ENCODE measurements at places on chromosomes 16 and 17. TPM values are rescaled to one million over a fixed set of nuclear protein-coding genes. Genes with fewer than 3 reads are reported as not detected.

DNA sequence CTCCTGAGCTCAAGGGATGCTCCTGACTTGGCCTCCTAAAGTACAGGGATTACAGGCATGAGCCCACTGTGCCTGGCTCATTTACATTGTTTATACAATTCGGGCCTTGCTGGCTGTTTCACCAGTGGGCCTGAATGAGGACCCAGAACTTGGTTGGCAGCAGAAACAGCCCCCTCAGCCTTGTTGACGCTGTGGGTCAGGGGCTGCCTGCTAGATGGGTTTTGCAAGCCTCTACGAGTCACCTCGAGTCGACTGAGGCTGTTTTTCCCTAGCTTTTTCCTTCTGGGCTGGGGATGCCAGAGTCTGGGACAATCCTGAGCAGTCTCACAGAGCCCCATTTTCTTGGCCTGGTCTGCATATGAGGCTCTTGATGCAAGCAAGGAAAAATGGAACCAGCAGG lies 16.1 kb downstream of the PPL start:
- DNase-seq = no peak

CPHXL2 gene
- total RNA-seq = not detected

FNDC8 gene
- not detected for total RNA-seq

DNAI2 gene
- 6.0 TPM for total RNA-seq

HYDIN gene
- not detected for total RNA-seq

DNA sequence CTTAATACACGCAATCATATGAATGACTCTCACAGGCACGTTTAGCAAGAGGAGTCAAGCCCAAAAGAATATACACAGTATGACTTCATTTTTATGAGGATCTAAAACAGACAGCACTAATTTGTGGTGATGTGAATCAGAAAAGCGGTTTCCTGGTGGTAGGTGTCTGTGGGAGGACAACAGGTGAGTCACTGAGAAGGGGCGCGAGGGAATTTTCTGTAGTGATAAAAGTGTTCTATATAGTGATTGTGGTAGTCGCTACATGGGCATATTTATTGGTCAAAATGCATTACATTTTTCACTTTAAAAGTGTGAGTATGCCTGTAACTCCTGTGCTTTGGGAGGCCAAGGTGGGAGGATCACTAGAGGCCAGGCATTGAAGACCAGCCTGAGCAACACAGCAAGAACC lies 7.6 kb upstream of the TNRC6A start:
- DNase-seq = peak; percentile 30

DNA sequence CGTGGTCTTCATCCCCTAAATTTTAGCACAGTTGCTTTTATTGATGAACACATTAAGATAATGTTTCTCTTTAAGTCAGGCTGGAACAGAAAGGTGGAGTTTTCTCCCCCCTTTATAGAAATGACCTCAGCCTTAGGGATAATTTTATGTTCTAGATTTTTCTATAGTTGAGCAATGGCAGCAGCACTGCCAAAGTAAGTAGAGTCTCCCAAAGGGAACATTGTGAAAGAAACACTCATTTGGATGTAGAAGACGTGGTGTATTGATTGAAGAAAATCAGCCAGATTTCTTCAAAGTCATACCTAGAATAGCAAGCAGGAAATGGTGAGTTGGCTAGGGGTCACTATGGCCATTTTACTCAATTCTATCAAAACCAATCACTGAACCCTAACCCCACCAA lies 122.5 kb downstream of the DNAH9 start:
- DNase-seq = no peak

GRCh38 chr16:2675714-2676113 lies 6.6 kb upstream of the KCTD5 start:
- DNase-seq = no peak

CCDC78 gene
- total RNA-seq = 4.5 TPM
